ENCODE measurements at places on chromosomes 16 and 17.

GRCh38 chr17:75406222-75406615, 741 bp upstream of the GRB2 start:
- no peak for DNase-seq

GRCh38 chr17:28996554-28997096, 9.2 kb downstream of the SEZ6 start:
- no peak for DNase-seq

GRCh38 chr16:8203101-8203500, 387.2 kb downstream of the TMEM114 start:
- no peak for DNase-seq

GRCh38 chr17:8865811-8866210, 1.7 kb downstream of the PIK3R6 start:
- DNase-seq = no peak

DNA sequence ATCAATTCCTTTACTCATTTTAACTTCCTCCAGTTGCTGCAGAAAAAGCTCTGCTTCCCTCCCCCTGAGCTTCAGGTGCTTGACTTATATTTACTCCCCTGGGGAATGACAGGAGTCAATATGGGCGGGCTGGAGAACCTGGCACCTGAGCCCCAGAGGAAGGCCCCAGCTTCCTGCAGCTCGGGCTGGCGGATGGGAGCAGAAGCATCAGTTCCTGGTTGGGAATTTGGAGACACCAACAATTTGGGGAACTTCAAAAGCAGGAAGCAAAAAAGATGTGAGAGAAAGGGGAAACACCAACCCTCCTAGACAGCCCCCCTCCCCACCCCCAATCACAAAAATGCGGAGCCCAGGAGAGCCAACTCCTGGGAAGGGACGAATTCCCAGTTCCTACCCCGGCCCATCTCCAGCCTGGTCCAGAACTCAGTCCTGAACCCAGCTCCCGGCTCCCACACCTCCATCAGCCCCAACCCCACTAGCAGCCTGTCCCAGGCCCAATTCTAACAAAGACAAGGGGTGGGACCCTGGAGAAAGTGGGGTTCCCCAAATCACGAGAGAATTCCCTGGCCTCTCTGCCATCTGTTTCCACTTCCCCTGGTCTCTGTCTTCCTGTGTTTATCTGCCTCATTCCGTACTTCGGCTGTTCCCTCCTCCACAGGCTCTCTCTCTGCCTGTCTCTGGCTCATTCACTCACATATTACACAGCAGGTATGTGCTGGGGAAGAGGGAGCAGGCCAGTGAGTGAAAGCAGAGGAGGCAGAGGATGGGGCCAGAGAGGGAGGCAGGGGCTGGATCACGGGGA, 16.2 kb upstream of the ASGR2 start:
- DNase-seq = no peak

- peak; percentile 45 for DNase-seq
Observed at GRCh38 chr16:1674751-1675664, 3.1 kb upstream of the JPT2 start.

- peak; percentile 51 for DNase-seq
Observed at GRCh38 chr17:33267271-33267790, 25.8 kb downstream of the ASIC2 start.

DNA sequence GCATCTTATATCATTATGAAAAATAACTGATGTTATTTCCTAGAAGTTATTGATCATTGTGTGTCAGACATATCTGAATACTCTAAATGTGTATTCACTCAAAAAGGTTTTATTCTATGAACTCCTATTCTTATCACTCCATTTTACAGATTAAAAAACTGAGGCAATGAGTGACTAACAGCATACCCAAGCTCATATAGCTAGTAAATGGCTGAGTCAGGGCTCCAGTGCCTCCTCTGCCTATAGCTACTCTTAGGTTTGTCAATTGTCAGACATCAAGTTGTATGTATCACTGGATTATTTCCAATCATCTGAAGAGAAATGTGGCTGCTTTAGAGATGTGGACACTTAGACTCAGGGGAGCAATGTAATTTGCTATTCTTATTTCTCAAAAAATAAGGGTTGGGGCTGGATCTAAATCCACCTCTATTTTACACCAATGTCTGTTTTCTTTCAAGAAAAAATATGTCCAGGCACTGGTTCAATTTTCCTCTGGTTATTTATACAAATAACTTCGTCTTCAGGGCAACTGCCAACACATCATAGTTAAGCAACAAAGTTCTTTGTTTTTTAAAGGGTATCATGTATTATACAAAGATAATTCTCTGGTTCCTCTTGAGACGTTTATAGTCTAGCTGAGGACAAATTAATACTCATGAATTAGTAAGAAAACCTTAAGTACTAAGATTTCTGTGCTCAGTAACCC, 328.9 kb upstream of the MAF start:
- no peak for DNase-seq

DNA sequence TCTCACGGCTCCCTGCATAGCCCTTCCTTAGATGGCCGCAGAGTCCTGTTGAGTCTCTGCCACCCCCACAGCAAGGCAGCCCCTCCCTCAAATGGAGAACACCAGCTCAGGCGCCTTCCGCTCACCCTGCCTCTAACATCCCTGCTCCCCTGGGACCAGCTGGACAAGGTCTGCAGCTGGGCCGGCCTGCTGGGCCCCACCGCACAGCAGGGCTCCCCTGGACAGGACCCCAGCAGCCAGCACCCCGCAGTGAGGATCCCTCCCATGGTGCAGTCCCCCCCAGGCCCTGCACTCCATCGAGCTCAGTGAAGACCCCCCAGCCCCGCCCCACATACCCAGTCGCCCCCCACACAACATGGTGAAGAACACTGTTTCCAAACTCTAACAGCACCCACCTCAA, 10.2 kb downstream of the ATP2A3 start:
- DNase-seq = no peak

DNA sequence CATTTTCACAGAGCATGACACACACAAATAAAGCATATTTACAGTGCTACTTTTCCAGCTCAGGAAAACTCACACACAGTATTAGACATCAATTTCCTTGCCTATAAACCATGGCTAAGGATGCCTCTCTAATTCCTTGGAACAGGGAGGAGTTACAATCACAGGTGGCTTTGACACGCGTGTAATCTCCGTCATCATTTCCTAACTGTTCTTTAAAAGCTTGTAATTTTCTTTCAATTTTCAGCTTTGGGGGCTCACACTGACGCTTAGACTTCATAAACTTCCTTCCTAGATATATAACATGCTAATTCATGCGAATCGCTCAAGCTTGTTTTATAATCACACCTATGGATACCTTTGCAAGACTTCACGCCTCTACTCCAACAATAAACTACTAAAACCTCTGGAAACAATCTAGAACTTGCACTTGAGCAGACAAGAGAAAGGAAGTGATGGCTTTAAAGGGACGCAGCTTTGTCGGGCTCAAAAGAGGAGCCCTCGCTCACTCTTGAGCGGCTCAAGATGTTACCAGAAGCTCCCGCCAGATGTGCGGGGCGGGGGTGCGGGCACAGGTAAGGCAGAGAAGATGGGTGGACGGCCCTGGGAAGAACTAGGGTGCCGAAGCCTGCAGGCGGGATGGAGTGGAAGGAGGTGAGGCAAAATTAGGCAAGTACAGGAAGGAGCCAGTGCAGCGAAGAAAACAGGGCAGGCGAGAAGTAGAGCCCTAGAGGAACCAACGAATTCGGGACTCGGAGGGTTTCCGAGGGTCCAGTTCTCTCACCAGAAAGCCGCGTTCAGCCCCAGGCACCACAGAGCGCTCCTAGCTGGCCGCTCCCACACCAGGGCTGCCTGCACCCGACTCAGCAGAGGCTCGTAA, 631 bp downstream of the RETREG3 start:
- DNase-seq = no peak

- DNase-seq = no peak
Observed at GRCh38 chr16:2088759-2089358, 41.1 kb downstream of the TSC2 start.

DNA sequence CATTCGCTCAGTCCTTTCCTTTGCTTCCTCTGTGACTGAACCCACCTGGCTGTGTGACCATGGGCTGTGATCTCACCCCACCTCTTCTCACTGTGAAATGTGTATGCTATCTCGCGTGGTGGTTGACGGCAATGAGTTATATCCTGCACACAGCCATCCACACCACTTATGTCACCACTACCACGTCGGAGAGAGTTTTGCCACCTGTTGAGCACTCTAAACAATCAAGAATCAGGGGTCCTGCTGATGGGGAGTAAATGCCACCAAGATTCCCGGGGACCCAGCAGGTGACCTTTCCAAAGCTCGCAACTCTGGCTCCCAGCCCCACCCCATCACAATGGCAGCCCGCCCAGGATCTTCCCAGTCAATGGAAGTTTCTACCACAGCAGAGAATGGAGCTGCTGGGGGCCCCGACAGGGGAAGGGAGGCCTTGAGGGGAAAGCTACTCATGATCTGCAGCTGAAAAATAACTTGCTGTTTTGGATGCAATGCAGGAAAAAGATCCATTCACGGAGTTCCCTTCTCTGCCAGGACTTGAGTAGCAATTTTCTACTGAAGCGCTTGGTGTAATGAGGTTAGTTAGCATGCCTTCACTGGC, 26.2 kb upstream of the RCVRN start:
- DNase-seq = no peak

DNA sequence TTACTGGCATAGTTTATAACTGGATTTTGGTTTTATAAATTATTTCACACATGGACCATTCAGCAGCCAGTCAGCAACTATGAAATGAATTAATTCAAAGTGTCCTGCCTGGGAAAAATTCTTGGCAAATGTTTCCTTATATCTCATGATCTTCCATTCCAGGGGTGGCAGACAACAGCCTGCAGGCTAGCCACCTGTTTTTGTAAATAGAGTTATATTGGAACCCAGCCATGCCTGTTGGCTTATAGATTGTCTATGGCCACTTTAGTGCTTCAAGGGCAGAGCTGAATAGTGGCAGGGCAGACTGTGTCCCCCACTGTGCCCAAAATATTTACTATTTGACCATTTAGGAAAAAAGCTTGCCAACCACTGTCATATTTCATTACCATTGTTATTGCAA, 613.7 kb downstream of the TMEM114 start:
- no peak for DNase-seq

DNA sequence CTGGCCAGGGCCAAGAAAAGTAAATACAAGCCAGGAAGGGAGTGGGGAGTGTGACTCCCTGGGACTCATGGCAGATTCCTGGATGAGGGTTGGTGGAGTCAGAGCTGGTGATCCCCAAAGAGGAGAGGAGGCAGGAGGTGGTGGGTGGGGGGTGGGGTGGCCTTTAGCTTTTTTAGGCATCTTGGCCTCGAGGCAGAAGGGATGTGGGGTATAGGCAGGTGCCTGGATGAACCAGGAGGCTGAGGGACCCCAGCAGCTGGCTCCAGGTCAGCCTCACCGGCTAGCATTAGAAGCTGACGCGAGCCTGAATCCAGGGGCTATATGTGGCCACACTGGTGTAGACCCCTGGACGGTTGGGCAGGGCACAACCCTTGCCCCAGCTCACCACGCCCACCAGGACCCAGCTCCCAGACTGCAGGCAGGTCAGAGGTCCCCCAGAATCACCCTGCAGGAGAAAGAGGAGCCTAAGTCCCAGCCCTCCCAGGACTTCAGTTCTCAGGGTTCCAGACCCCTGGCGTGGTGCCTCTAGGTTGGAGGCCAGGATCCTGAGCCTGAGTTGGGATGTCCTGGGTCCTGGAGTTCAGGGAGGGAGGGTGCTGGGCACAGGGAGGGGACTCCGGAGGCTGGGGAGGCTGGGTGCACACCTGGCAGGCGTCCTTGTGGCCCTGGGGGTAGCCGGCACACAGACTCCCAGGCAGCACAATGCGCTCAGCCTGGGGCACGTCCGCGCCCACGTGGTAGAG, 2.8 kb downstream of the PRSS33 start:
- DNase-seq = no peak

DNA sequence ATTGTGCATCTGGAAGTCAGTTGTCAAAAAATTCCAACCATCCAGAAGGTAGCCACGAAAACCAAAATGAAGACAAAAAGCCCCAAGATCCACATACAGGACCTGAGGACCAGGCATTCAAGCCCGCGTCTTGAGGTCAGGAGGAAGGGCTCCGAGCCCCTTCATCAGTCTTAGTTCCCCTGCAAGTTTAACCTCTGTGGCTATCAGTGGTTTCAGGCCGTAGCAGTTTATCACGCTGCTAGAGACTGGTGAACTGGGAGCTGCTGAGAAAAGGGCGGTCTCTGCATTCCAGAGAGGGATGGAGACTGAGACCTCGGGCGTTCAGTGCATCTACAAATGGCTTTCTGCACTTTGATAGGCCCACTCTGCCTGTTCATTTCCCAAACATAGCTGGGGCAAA, 70.6 kb downstream of the IRF8 start:
- DNase-seq = no peak

DNA sequence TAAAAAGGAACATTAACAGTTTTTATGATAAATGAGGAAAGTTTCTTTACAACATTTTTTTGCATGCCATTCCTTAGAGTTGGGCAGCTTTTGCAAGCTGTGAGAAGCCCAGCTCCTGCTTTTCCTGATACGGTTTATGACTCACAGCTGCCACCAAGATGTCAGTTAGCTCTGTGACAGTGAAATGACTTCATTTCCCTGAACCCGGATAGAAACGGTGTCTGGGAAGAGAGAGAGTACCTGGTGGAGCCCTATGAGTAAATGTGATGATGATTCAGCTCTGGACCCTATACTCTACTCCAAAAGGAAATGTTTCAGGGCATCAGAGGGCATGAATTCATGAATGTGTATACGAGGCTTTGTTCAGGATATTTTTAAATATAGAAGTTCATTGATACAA, 366.3 kb upstream of the HSBP1 start:
- no peak for DNase-seq

DNA sequence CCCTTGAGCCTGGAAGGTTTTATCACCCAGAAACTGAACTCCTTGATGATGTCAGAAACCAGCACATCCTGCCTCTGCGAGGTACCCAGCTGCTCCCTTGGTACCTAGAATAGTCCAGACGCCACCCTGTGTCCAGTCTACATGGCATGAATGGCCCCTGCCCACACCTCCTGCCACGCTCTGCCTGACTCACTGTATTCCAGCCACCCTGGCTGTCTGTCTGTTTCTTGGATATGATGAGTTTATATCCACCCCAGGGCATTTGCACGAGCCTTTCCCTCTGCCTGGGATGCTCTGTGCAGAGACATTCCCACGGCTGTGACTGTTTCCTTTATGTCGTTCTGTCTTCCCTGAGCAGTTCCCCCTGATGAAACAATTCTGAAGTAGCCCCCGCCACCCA, 68.7 kb downstream of the CRISPLD2 start:
- DNase-seq = no peak
